Testis (tissue), 5 donors: ENCODE measurements at places on chromosomes 3 and 15. TPM values are rescaled to one million over a fixed set of nuclear protein-coding genes. Genes with fewer than 3 reads are reported as not detected.

The TEX55 gene
- 176 TPM for polyA plus RNA-seq

The PLCB2 gene
- 13.6 TPM for polyA plus RNA-seq

The ZPLD1 gene
- 0.44 TPM for polyA plus RNA-seq

The KLHL40 gene
- 3.2 TPM for polyA plus RNA-seq

The SNX33 gene
- polyA plus RNA-seq = 10.5 TPM

The P2RY12 gene
- polyA plus RNA-seq = 0.47 TPM

The RASL12 gene
- polyA plus RNA-seq = 43.9 TPM
